ENCODE measurements at places on chromosomes 4 and X.

DNA sequence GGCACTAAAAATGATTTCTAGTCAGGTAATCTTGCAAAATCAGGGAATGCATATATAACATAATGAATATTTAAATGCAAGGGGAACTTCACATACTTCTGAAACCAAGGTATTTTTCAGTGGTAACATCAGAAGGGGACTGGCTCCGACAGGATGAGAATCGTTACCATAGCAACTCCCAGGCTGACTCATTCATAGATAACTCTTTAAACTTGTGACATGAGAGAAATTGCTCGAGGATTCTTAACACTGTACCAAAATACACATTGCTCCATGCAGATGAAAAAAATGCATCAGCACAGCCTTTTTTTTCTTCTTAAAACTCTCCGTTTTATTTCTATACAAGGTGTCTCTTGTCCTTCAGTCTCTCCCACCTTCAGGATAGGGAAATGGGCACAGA lies 114.3 kb downstream of the GABRB1 start:
- no peak for DNase-seq

DNA sequence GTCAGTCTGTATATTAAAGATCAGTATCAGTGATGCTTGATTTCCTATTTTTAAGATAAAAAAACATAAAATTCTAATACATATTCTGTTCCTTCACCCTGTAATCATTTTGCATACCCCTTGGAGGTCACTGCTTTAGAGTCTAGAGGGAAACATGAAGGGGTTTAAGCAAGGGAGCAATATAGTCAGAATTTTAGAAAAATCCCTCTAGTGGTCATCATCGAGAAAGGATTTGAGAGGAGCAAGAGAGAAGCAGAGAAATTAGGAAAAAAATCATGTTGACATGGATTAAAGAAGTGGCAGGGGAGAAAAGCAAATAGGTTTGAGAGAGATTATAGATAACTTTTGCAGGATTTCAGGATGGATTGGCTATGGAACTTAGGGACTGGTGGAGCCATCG lies 11.1 kb downstream of the APEX2 start:
- no peak for DNase-seq

- no peak for DNase-seq
These were observed 1997.4 kb downstream of the C4orf33 start for GRCh38 chr4:131093303-131093702.

DNA sequence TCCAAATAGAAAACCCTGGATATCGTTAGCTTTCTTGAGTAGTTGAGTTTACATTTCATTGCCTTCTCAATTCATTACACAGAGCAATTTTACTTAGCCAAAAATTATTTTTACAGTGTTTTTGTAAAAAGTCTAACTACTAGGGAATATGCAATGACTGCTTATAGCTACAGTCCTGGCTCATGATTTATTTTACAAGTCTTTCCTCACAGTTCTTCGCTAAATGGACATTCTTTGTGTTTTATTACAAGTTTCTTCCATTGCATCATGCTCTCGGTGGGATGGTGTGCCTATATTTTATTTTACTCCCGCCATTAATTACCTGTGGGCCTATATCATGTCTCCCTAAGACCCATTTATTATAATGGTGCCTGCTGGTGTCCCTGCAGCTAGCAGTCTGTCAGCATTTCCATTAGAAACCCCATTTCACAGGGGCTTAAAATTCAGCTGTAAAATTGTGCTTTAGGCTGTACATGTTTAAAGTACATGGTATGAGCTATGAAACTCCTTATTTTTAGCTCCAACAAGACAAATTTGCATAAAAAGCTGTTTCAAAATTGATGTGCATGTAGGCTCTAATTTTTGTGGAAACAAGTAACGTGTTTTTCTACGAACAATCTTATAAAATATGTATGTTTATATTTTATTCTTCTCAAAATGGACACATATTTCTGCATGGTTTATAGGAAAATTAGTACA lies 227.4 kb downstream of the SLC7A11 start:
- no peak for DNase-seq

DNA sequence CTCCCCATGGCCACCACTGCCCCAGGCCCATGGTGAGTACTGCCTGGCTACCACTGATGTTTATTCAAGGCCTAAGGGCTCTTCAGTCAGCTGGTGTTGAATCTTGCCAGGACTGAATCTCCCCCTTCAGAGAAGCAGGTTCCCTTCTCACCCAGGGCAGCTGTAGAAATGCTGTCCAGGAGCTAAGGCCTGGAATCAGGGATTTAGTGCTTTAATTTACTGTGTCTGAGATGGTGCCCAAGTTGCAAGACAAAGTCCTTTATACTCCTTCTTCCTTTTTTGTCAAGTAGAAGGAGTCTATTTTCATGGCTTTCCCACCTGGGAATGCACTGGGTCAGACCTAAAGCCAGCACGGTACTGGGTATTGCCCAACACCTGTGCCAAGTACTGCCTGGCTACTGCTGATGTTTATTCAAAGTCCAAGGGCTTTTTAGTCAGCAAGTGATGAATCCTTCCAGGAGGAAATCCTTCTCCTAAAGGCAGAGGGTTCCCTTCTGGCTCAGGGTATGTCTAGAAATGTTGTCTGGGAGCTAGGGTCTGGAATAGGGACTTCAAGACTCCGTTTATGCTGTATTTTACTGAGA lies 117.6 kb upstream of the ATOH1 start:
- DNase-seq: no peak

DNA sequence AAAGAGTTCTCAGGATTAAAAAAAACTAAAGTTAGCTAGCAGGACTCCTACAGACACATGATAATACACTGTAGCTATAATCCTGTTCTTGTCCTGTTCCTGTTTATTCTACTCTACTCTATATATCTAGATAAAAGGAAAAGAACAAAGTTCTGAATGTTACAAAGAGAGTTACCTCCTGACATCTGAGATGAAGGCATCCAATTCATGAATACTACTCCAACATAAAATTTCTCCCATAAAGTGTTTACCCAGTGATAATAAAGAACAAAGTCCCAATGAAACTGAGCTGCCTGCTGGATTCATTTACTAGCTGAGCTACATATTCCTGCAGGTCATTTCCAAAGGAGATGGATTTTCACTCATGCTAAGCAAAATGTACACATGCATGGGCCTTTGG lies 27.1 kb downstream of the SEPSECS start:
- DNase-seq: no peak

DNA sequence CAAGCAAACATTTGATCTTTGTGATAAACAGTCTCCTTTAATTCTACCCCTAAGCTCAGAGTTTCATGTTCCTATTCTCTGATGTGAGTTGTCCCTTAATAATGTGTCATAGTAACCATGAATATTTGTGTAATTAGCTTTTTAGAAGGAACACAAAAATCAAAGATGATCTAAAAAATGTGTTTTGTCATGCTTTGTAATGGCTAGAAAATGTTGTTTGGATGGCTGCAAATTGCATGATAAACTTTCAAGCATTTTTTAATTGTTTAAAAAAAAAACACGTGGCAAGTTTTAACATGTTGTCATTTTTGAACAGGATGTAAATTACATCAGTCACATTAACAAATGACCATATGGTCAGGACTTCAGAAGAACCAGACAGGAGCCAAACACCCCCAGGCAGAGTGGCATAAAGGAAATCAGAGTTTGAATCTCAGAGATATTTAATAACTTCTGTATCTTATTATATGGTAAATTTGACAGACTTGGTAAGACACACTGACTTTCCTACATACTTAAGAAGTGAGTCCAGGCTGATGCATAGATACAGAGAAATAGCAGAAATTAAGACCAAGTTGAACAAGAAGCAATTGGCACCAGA lies 223.9 kb upstream of the VEGFC start:
- DNase-seq: no peak

- DNase-seq: no peak
These were observed 68.7 kb downstream of the KLHL8 start for GRCh38 chr4:87151730-87152129.

DNA sequence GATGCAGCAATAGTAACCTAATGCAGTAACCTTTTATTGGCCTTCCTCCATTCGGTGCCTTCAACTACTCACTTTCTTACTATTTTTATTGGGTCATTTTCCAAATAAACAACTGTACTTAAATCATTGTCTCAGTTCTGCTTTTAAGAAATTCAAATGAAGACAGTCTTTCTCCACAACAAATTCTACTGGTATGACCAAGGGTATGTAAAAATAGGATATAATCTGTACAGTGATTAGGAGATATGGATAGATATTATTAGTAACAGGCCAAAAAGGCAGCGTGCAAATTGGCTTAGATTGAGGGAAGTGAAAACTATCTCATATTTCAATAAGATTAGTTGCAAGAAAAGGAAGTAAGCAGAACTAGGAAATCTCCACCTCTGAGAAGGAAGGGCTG lies 177.4 kb upstream of the PPP1R2C start:
- no peak for DNase-seq

DNA sequence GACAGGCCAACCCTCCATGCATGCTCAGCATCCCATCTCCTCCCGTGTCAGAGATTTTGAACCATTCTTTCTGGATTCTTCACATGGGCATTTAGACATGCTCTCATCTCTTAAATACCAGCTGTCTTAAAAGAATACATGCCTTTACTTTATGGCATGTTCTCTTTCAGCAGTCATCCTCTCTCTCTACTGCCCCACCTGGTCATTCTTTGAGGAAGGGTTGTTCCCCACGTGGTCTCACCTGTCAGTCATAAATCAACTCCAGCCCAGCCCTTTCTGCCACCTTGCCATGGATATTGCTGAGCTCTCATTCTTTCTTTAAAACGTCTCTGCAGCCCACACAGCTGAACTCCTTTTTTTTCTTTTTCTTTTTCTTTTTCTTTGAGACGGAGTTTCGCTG lies 111.3 kb downstream of the ARHGAP10 start:
- DNase-seq: no peak

DNA sequence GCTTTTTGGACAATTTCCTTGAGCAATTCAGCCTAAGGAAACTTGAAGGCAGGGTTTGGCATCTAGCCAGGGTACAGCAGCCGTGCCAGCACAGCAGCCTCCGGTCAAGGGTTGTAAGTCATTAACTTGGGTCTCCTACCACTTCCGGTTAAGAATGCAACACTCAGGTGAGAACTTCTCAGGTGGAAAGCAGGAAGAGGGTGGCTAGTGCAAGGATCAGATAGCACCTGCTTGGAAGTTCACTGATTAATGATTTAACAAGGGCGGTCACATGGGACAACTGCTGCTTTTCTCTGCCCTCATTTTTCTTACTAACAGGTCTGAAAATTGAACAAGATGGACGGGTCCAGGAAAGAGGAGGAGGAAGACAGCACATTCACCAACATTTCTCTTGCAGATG lies 30.1 kb upstream of the SCOC start:
- no peak for DNase-seq

DNA sequence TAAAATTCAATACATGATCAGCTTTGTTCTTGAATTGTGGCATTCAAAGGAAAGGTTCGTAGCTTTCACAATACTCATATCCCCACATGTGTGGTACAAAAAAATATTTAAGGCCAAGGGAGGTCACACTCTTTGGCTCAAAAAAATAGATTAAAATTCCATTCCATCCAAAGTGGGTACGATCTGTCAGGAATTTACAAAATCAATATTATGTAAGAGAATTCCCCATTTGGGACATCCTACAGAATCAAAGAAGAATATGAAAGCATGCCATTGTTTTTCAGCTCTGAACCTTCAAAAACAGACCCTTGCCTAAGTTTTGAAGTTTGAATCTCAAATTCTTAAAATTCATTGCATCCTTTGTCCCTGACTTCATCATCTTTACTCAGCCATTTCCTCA lies 85.8 kb downstream of the MID1 start:
- no peak for DNase-seq

GRCh38 chr4:85787133-85787532 lies 312.2 kb downstream of the ARHGAP24 start:
- DNase-seq: peak; percentile 62

DNA sequence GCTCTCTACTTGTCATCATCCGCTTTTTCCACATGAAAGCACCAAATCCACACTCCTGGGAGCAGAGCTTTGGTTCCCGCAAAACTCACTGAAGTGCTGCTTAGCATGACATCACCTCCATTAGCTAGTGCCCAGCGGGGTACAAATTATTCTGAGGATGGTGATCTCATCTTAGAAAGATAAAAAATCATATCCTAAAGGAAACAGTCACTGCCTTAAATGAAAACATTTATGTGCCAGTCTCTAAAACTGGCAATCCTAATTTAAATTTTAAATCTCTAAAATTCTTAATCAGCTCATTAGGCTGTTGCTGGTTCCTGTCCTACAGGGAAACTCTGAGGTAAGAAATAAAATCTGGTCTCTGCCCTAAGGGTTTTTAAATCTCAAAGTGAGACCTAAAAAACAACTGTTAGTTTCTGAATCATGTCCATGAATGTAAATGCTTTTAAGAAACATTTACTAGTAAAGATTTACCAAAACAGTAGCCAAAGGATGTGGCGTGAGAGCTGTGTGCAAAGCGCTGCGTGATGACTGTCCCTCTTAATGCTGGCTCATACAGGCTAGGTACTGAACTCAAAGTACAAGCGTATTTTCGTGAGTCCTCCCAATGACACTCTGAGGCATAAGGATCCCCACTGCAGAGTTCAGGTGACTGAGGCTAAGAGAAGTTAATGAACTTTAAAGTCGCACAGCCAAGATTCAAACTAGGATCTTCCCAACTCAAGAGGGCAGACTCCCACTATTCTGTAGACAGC lies 4.5 kb downstream of the CASP3 start:
- no peak for DNase-seq

DNA sequence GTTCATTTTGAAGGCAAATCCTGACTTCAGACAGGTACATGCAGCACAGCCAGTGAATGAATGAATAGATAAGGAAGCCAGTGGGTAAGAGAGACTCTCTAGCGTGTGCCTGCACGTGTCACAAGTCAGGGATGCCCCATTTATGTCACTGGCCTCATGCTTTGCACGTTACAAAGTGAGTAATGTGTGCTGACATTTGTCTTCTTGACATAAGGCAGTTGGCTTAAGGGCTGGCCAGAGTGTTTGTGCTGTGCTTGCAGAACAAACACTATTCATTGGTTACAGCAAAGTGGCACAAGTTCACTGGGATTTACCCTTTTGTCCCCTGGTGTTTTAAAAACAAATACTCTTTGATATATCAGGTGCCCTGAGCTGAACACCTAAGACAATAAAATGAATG lies 55.9 kb downstream of the CRMP1 start:
- no peak for DNase-seq

DNA sequence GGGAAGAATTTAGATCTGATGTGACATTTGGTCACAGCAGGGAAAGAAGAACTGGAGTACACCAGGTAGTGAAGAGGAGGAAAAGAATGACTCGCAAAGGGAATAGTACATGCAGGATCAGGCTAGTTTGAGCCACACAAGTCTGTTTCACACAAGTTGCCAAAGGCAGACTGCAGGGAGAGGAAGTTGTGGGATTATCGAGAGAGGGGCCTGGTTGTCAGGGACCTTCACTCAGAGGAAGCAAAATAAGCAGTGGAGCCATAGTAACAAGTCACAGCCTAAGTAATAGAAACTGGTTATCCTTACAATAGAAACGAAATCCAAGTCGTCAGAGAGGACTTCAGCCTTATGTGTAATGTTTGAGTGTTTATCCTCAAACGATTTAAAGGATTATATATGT lies 316.7 kb upstream of the HTR2C start:
- DNase-seq: no peak

DNA sequence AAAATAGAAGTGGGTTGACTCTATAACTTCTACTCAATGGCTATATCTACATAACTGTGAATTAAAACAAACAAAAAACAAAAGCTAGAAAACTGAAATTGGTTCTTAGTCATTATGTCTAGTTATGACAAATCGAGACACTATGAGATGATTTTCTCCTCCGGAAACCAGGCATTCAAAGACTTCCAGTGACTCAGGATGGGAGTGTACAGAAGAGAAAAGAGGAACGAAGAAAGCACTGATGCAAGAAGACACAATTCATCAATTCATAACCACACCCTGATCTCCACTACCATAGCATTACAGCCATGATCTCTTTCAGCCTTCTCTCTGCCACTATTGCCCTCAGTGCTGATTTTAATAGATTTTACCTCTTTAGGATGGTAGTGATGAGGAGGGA lies 253.6 kb downstream of the CBLL2 start:
- DNase-seq: peak; percentile 58

Data from fibroblast of the conjunctiva (primary cell).